ENCODE measurements at places on chromosomes 1 and 21.

- DNase-seq, result no peak
These were observed 473.7 kb upstream of the DAB1 start for GRCh38 chr1:57897581-57897980.

GRCh38 chr1:229650045-229650444, 24.0 kb downstream of the URB2 start:
- no peak for DNase-seq

- DNase-seq, result no peak
These were observed 12.3 kb downstream of the SORT1 start for GRCh38 chr1:109385417-109385816.

DNA sequence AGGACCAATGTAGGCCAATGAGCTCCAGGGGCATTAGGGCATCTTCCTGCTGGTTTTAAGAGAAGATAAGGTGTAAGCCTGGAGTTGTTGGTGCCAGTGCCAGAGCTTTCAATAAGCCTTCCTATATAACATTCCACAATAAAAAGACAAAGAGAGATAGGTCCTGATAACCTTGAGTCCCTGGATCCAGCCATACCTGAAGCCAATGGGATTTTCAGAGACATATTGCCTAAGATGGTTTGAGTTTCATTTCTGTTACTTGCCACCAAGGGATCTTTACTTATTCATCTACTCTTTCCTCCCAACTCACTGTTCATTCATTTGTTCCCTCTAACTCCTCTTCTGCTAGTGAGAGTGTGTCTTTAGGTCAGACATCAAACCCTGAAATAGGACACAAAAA, 68.8 kb upstream of the CAPZB start:
- no peak for DNase-seq

GRCh38 chr1:25503551-25504426, 39.6 kb upstream of the LDLRAP1 start:
- peak; percentile 72 for DNase-seq

DNA sequence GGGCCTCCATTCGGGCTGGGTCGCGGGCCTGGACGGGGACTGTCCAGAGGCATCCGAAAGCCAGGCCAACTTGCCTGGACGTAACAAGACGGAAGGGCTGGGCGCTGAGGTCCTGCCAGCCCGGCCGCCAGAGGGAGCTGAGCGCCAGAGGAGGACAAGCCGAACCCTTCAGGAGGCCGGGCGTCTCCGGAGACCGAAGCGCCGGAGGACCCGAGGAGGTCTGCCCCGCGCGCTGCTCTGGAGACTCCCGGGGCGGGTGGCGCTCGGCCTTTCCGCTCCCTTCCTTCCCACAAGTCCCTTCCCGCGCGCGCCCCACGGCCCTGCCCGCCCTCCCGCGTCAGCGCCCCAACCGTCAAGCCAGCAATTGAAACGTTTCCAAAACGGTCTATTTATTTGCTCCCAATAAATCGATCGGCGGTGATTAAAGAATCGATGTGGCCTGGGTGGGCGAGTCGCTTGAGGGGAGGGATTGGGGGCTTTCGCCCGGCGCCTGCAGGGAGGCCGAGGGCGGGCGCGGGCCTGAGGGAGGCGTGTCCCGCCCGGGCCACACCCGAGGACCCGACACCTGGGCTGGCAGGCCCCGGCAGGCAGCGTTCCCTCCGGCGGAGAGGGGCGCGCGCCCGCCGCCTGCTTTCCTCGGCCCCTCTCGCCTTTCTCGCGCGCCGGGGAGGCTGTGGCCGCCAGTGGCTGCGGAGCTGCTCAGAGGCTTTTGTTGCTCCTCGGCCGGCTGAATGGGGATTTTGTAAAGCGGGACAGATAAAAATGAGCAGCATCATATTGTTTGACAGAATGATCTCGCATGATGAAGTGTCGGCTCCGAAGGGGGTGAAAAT, 5.2 kb upstream of the FOXD3 start:
- peak; percentile 38 for DNase-seq

- DNase-seq, result peak; percentile 69
These were observed 2.2 kb downstream of the ACAP3 start for GRCh38 chr1:1305300-1306069.

DNA sequence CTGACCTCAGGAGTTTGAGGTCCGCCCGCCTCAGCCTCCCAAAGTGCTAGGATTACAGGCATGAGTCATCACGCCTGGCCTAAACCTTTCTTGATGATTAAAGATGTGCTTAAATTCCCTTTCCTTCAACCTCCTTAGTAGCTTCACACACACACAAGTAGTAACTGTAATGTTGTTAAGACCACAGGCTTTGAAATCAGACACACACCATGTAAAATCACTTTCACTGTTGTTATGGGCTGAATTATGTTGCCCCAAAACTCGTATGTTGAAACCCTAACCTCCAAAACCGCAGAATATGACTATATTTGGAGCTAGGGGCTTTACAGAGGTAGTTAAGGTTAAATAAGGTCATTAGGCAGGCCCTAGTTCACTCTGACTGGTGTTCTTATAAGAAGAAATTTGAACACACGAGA, 180.2 kb downstream of the NR5A2 start:
- no peak for DNase-seq

Measured in CD4-positive, alpha-beta T cell treated with Interleukin-10 for 1 hour (primary cell).